ENCODE measurements at places on chromosomes 2 and 18.

DNA sequence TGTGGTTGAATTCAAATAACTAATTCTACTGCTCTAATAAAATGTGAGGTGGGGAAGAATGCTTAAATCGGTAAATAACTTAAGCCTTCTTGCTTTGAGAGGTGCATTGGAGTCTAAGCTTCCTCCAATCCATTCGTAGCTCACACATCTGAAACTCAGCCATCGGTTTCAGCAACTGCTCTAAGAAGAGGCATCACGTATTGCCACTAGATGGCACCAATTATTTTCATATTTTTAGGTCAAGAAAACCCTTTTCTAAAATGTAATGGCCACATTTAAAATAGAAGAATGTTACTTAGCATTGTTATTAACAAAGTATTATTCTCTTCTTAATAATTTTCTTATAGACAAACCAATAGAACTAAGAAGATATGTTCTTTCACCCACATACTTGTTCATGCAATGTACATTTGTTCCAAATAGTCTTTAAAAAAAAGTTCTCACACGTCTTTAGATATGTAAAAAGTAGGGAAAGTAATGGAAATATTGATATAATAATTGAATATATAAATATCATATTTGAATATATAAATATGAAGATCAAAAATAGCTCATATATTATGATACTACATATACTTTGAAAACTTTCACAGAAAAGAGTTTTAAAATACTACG is 229.8 kb downstream of the CCDC178 start:
- peak; percentile 3 for DNase-seq

- DNase-seq: peak; percentile 26
Measured at GRCh38 chr2:232929303-232930058, 59.4 kb downstream of the SNORC start.

GRCh38 chr18:60746491-60746890 is 373.9 kb upstream of the MC4R start:
- no peak for DNase-seq

DNA sequence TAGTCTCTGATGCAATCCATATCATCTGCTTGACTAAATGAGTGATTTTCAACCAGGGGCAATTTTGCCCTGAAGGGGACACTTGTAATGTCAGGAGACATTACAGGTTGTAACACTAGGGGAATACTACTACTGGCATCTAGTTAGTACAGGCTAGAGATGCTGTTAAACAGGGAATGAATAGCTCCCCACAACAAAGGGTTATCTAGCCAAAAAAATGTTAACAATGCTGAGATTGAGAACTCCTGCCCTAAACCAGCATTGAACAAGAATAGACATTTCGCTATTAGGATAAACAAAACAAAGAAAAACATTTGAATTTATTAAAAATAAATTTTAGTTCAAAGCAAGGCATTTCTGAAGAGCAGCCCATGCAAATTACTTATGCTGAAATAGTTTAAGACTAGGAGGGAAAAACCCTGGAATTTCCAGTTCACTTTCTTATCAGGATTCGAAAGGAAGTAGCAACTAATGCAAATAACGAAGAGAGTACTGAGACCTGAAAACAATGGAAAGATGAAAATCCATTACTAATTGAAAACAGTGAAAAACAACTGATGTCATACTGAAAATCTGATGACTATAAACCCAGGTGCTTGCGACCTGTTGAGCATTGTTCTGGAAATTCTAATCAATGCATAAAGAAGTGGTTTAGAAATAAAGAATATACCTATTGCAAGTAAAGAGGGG is 53.1 kb downstream of the CAB39 start:
- peak; percentile 78 for DNase-seq

GRCh38 chr2:95669441-95669991 is 77.7 kb downstream of the TRIM43 start:
- no peak for DNase-seq

GRCh38 chr2:16275661-16276060 is 335.3 kb downstream of the MYCN start:
- DNase-seq: no peak

DNA sequence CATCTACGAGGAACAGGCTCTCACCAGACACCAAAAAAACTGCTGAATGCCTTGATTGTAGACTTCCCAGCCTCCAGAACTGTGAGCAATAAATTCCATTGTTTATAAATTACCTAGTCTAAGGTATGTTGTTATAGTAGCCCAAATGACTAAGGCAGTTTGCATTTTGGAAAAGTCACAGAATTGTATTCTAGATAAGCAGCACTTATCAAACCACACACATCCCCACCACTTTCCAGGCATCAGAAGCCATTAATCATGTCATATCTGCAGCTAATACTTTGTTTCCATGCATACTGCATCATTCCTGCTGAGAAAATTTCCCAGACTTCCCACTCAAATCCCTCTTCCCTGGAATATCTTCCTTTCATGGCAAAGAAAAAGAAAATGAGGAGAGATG is 187.2 kb downstream of the INO80D start:
- DNase-seq: no peak

- DNase-seq: no peak
Measured at GRCh38 chr18:53152476-53152875, 812.5 kb downstream of the DCC start.

- DNase-seq: no peak
Measured at GRCh38 chr2:221895366-221896121, 323.4 kb upstream of the EPHA4 start.

GRCh38 chr18:41870817-41871216 is 84.2 kb upstream of the PIK3C3 start:
- DNase-seq: no peak

DNA sequence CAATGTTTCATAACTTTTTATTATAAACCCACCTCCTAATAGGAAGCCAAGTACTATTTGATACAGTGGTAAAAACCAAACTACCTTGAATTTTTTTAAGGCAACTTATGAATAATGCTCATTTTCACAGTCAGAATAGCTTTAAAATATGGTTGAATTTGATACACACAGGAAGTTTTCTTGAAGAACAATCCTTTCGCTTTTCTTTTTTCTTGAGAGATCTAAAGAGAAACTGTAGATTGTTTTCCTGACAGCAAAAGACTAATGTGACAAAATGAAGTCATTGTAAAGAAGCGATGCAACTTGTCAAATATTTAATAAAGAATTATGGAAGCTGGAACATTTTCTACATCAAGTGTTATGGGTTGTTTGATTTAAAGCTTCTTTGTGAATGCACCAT is 227.7 kb downstream of the ALPK2 start:
- DNase-seq: no peak

Measured in inflammatory macrophage treated with lipopolysaccharide for 1 hour (primary cell).